ENCODE measurements at places on chromosomes 12 and 14.

GRCh38 chr14:73261520-73262426, 24.5 kb downstream of the PAPLN start:
- no peak for DNase-seq

DNA sequence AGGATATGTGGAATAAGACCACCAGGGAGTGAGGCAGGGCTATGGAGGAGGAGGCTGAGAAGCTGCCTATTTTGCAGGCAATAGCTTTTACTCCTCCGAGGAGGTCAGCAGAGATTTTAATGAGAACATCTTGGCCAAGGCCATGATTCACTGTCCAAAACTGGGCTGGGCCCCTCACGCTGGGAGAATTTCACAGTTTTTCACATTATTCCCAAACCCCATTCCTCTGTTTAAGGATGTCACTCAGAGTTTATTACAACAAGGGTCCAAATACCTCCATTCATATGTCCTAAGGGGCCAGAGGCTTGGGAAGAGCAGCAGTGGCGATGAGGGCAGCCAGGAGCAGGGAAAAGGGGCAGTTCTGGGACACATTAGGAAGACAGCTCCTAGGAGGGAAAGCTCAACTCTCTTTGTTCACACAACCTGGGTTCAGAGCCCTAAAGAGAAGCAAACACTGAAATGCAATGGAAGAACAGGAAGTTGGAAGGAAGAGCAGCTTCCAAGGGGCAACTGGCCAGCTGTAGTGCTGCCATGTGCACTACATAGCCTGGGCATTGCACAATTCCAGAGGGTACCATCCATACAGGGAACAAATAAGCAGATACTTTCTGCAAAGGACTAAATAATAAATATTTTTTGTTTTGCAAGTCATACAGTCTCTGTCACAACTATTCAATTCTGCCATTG, 283.2 kb downstream of the NUAK1 start:
- no peak for DNase-seq

DNA sequence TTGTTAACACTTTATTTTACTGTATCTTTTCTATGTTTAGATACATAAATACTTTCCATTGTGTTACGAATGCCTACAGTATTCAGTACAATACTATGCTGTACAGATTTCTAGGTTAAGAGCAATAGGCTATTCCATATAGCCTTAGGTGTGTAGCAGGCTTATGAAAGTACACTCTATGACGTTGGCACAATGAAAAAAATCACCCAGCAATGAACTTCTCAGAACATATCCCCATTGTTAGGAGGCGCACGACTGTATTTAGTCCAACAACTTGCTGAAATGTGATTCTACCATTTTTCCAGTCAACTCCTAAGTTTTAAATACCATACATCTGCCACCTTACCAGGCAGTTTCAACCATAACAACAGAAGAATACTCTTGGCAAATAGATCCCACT, 1.8 kb downstream of the PARP11 start:
- DNase-seq = no peak

DNA sequence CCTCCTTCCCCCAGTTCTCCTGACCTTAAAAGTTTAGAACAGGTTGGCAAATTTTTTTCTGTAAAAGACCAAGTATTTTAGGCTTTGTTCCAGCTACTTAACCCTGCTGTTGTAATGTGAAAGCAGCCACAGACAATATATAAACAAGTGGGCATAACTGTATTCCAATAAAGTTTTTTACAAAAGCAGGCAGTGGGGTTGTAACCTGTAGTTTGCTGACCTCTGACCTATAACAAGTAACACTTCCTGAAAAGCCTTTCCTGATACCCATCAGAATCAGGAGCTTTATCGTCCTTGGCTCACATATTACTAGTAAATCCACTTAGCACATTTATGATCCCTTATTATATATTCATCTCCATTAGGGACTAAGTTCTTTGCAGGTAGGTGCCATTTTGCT, 13.1 kb upstream of the SMARCC2 start:
- DNase-seq = no peak

DNA sequence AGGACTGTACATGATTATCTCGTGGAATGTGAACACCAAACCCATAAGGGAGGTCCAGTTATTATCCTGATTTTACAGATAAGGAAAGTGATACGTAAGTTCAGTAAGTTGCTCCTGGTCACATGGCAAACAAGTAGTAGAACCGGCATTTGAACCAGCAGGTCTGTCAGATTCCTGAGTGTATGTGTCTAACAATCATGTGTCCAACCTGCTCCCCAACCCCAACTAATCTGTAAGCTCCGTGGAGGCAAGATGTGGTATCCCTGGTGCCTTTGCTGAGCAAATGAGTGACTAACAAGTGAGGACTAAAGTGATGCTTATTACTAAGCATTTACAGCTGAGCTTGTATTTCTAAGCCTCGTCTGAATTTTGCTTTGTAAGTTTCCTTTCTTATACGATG, 65.9 kb downstream of the PTPN21 start:
- DNase-seq = no peak

DNA sequence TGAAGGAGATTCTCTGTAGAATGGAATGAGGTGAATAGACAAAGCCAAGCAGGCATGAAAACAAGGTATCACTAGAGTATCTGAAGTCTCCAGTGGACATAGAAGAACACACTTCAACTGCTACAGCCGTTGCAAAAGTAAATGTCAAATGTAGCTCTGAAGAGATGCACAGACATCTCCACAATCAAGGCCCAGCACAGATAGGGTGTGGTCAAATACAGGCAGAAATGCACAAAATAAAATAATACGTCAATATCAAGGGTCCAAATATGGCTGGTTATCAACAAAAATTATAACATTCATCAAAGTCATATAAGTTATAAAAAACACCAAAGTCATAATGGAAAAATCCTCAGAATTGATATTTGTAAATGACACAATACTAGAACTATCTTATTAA, 1107.3 kb downstream of the TMEM121 start:
- DNase-seq = no peak

DNA sequence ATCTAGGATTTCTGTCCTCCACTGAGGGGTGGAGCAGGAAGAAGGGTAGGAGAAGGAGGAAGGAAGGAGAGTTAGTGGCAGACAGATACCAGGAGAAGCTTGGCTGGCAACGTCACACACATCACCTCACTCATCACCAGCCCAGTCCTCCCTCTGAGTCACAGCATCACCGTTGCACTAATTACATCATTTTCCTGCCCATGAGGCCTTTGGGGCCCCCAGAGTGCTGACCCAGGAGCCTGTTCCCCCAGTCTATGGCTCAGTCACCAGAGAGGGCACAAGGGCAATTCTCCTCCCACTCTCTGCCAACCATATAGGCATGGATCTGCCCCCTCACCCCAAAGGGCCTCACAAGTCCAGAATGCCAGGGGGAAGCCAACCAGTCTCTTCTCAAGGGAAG, 4.6 kb downstream of the RND1 start:
- no peak for DNase-seq

DNA sequence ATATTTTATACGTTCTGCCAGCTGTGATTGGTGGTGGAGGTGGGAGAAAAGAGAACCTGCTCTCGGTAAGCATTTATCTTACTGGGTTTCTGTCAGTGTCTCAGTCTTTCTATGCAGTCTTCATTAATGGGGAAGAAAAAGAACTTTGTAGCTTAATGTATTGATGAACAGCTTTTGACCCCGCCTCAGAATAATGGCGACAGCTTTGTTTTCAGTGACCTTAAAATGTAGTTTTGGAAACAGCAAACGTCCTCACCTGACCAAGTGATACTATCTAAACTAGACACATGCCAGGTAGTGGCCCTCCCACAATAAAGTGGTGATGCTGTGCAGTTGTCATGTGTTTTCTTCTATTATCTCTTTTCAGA, 1.4 kb downstream of the DACT1 start:
- no peak for DNase-seq

GRCh38 chr14:101173698-101174521, 270.4 kb upstream of the RTL1 start:
- DNase-seq = no peak

DNA sequence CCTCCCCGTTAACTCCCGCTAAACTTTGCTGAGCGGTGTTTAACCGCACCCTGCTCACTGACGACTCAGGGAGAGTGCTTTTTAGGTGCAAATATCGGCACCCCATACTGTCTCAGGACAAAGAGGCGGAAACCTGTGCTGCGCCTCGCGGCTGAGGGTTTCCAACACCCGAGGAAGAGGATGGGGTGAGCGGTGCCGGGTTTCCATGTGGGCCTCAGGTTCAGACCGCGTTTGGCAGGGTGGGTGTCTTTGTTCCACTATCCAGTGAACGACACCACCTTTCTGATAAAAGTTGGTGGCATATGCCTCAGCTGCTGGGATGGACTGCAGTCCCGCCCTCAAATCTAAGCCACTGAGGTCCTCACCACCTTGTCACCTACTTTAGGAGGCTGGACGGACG, 3.0 kb downstream of the RFLNA start:
- DNase-seq = no peak

DNA sequence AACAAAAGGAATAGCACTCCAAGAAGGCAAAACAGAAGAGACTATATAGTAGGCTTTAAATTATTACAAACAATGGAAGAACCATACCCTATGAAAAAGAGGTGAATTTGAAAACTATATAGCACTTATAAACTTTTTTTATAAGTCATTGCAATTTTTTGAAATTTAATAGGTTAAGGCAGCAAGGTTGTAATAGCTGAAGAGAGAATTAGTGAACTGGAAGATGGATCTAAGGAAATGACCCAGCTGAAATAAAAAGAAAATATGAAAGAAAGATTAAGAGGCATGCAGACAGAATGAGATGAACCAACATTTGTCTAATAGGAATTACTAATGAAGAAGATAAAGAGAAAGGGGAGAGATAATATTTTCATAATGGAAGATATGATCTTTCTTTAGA, 9.8 kb downstream of the TESC start:
- DNase-seq = no peak

DNA sequence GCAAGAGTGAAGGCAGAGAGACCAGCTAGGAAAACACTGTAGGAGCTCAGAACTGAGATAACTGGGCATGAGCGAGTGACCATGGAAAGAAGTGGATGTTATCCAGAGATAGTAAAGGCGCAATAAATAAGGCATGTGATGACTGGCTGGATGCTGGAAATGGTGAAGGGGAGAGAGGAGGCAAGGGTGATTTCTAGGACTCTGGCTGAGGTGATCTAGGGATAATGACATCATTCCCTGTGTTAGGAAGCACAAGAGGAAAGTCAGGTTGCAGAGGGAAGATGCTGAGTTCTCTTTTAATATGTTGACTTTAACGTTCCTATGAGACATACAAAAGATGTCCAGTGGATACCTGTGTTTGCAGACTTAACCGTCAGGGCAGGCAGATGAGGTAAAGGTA, 78.7 kb downstream of the C12orf56 start:
- no peak for DNase-seq

DNA sequence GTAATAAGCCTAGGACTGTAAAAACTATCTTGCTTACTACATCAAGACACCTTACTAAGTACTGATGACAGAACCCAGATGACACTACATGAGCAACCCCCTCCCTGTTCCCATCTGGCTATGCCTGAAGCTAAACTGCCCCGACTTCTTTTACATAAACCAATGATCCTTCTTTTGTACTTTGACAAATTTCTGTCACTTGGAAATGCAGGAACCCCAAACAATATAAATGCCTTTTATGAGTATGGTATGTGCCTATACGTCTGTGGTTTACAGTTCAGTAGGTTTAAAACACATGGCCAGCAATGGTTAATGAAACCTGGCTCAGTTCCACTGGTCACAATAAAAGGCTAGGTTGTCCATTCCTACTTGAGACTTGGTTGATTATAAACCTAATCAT, 6.1 kb downstream of the SYCP3 start:
- no peak for DNase-seq

GRCh38 chr14:65352964-65353530, 59.5 kb upstream of the FUT8 start:
- DNase-seq = no peak

DNA sequence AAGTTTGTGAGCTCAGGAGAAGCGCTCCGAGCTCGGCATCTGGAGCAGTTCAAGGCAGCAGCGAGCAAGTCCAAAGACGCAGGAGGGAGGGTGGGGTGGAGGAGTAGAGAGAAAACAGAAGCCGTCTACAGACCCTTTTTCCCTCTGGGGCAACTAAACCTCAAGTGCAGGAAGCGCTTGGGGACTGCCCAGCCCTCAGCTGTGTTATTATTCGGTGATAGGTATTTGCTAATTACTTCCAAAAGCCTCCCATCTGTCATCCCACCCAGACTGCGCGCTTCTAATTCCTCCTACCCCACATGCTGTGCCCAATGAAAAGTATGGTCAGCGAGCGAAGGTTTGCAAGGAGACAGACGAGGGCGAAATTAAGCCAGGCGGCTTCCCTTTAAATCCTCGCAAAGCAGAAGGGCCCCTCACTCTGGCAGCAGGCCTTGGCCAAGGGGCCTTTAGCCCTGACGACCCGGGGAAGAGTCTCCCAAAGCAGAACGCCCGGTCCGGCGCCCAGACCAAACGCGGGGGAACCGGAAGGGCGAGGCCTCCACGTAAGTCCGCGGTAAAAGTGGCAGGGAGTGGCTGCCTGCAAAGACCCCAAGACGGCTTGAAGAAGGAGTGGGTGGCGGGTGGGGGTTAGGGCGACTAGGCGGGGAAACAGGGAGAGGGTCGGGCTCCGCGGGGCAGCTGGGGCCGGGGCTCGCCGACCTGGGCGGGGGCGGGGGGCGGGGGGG, 507 bp upstream of the CD9 start:
- no peak for DNase-seq

DNA sequence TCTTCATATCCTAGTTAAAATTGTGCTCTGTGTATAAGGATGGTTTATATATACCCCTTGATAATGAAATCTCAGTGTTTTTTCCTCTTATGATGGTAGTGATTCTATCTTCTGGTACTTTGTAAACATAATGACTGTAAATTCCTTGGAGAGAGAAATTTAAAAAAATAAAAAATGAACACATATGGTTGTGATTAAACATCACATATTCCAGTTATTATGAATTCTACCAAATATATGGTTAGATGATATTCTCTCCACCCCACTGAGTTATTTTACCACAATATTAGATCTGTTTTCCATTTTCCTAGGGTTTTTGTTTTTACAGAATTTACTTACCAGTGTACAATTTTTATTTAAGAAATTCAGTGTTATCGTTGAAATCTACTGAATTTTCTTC, 481.9 kb upstream of the NOVA1 start:
- DNase-seq = no peak

- DNase-seq = no peak
Measured at GRCh38 chr12:42485823-42486222, 103.7 kb downstream of the PRICKLE1 start.

DNA sequence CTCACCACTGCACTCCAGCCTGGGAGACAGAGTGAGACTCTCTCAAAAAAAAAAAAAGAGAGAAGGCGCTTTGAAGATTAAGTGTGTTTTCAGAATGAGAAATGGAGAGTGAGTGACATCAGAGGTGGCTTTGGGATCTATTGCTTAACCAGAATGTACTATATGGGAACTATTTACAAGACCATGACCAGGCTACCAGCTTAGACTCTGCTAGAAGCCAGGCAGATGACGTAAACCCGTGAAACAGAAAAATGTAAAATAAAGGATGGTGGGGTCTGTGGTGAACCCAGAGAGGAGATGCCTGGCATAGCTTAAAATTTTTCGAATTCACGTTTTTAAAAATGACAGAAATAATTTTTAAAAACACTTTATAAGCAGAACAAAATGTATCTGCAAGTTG, 82.0 kb downstream of the IFT43 start:
- no peak for DNase-seq

Measured in NCI-H526 treated with DMSO at 0.1 percent for 48 hours (cell line).